ENCODE measurements at places on chromosomes 6 and 20.
A peak's percentile ranks its signal among the peaks of the same experiment; 100 is the strongest.

DNA sequence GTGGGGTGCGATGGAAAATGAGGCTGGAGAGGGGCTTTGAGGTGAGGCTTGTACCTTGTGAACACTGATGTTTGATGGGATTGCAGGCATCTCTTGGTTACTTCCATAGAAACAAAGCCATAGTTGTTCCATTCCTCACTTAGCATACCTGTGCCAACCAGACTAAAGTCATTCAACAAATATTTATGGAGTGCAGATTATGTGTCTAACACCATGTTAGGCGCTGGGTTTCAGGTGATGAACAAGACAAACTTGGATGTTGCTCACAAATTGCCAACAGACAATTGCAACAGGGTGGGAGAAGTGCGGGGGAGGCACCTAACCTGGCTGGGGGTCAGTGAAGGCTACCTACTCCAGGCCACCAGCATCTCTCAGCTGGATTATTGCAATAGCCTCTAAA lies 1.5 kb downstream of the TTPAL start:
- no peak for DNase-seq

- DNase-seq: peak; percentile 65
Observed at GRCh38 chr6:113969888-113970804, 802 bp downstream of the HDAC2 start.

DNA sequence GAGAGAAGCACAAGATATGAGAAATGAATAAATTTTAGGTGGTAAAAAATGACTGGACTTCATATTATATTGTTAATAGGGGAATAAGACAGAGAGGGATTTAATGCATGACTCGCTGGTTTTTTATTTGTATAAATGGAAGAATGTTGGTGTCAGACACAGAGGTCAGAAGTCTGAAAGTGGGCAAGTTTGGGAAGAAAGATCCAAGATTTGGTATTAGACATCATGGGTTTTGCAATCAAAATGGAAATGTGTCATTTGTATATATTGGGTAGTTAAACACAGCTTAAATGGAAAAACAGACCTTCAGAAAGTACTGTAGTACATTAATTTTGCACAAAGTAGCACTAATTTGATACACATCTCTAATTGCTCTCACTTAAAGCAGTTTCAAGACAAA lies 96.2 kb downstream of the EYA4 start:
- no peak for DNase-seq

DNA sequence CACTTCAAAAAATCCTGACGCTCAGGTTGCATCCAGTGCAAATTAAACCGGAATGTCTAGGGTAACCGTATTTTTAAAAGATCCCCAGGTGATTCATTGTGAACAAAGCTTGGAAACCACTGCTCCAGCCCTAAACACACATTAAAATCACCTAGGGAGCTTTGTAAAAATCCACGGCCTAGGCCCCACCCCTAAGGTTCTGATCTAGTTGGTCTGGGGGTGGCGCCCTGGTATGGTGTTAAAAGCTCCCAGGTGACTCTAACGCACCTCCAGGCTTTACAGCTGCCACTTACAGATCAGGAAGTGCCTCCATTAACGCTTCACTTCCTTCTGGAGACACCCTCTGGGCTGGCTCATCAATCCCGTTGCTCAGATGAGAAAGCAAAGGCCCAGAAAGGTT lies 92.2 kb downstream of the GRM4 start:
- no peak for DNase-seq

DNA sequence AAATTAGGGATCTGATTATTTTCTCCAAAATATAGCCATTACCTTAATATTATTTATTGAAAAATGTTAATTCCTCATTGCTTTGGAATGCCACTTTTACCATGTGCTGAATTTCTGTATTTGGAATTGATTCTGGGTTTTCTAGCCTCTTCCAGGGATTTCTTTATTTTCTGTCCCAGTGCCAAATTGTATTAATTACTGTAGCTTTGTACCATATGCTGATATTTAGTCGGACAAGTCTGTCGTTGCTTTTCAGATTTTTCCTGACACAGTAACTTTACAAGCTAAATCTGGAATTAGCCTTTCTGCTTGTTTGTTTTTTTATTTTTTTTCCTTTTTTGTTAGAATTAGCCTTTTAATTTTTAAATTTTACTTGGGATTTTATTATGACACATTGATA lies 10.9 kb upstream of the TMEM14B start:
- DNase-seq: no peak

DNA sequence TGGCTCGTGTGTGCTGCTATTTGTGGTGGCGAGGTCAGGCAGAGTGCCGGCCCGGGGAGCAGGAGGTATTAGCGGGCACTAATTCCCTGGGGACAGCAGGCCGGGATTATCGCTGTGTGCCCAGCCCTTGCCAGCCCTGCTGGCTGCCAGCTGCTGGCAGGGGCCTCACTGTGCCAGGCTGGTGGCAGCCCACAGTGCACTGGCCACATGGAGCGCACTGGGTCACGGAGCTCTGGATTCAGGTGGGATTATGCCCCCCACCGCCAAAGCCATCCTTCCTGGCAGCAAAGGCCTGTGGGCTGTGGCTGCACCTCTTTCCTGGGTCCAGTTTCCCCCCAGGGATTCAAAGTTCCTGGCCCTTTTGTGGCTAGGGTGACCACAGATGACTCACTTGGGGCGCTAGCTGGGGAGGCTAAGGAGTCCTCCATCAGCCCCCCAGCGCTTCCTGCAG lies 59.7 kb downstream of the YTHDF1 start:
- no peak for DNase-seq

DNA sequence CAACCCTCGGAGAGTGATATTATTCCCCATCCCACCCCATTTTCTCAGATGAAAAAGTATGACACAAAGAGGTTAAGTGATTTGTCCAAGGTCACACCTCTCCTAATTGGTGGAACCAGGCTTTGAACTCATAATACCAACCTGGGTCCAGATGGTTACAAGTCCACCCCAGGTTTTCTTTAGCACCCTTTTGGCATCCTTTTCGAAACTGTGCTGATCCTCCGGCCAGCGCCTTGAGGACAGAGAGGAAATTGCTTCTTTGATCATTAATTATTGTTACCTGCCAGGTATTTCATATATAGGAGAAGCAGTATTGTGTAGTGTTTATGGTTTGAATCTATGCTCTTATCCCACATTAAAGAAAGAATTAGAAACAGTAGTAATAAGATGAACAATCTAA lies 29.3 kb upstream of the PDYN start:
- DNase-seq: no peak

GRCh38 chr6:16419636-16420336 lies 181.4 kb downstream of the GMPR start:
- no peak for DNase-seq

DNA sequence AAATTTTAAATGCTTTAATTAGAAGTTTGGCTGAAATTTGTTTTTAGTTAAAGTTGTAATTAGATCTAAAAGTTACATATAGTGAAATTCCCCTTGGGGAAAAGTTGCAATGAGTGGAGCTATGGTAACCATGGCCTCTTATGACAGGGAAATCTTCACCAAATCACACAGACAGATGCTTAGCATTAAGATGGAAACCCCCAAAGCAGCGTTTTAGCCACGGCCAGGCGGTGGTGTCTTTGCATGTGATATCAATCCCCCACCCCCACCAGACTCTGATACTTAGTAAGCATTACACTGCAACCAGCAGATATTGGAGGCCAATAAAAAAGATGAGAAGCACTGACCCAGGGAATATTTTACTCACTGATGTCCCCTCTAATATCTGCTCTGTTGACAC lies 75.7 kb downstream of the REPS1 start:
- DNase-seq: no peak

- DNase-seq: no peak
Observed at GRCh38 chr6:69953491-69953890, 87.1 kb downstream of the COL19A1 start.

- DNase-seq: no peak
Observed at GRCh38 chr20:37524859-37525708, 2.6 kb downstream of the BLCAP start.
